Dorsolateral prefrontal cortex (tissue), 122 donors: ENCODE measurements at places on chromosomes 5 and 9.

DNA sequence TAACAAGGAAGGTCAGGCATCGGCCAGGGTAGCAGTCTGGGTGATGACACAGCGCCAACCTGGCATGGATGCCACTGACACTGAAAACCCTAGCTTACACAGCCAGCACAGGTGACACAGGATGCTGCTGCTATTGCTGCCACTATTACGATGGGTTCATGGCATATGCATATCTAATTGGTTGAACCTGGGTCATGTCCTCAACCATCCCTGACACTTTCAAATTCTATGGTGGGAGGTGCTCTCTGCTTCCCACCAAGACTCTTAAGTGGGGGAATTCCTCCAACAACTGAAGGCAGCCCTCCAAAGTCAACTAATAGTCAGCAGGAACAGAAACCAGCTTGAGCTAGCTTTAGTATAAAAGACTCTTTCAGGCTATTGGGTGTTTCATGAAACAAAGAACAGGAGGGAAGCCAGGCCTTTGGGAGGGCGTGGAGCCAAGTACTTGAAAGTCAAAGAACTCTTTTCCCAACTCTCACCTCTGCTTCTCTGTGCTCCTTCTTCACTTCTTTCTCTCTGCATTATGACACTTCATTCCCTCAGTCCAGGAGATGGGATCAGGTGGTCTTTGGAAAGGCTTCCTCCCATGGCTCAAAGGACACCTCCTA lies 21.3 kb downstream of the PTTG1 start:
- DNase-seq, result no peak

GRCh38 chr5:154370119-154370518 lies 75.7 kb upstream of the SAP30L start:
- DNase-seq, result no peak

DNA sequence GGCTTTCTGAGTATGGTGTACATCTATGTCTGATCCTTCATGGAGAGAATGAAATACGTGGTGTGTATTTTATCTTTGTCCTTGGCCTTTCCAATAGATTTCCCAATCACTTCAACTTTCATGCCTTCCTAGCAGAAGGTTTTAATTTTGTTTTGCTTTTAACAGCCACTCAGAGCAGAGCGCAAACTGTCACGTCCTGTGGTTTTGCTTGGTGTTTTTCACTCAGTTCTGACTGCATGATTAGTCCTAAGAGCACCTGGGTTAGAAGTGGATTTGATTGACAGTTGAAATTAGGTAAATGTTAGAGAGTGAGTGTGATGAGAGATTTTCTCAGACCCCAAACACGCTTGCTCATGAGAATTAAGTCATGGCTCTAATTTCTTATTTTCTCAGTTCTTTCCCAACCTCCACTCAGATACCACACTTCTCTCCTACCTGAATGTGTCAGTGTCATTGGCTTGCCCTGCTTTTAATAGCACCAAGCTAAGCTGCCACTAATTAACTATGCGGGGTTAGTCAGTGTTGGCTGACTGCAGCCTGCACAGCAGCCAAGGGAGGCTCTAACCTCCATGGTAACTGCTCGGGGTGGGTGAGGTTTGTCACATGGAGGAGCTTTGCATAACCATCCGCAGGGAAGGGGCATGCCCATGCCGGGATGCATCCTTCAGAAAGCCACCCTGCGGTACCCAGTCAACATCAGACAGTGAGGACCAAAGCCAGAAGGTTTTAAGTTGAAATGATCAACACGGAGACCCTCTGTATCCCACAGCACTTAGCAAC lies 173.4 kb downstream of the NR3C1 start:
- peak; percentile 39 for DNase-seq

DNA sequence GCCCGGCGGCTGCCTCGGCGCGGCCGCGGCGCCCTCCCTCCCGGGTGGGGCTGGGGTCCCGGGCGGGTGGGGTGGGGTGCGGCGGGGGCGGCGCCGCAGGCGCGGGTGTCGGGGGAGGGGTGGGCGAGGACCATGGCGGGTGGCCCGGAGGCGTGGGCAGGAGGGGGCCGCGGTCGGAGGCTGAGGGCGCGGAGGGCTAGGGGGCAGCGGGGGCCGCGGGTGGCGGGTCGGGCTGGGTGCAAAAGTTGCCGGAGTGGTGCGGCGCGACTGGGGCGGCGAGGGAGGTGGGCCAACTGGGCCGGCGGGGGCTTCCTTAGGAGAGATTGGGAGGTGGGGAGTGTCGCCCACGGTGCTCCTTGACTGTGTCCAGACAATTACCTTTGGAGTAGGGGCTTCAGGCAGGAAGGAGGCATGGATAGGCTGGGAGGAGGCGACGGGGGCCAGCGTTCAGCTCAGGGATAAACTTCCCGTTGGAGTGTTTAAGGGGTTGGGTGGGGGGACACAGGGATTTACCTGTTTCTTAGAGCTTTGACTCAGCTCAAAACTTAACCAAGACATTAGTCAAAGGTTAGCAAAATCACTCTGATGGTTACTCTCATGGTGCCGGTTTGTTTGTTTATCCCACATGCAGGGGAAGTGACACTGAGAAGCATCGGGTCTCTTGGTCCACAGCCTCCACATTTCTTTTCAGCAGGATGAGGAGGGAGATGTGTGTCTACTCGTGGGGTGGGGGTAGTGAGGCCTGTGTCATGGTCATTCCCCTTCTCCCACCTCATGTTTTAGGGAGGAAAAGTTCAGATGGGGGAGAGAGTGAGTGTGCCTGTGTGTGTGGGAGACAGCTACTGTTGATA lies 859 bp downstream of the CSNK1G3 start:
- DNase-seq, result peak; percentile 10

DNA sequence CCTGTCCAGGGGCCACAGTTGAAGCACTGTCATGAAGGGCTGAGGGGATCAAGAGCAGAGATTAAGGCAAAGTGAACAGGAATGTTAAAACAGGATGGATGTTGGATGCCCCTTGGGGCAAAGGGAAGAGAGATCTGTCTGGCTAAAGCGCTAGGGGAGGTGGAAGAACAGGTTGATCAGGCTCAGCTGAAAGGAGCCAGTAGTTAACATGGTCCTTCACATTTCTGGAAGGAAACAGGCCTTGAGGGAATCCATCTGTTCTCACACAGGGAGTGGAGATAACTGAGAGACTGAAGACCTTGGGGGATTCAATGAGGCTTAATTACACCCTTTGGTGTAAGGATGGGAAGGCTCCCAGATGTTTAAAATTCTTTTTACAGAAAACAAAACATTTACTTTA lies 5.8 kb downstream of the HAPLN1 start:
- no peak for DNase-seq
